ENCODE measurements at places on chromosomes 13 and 19. TPM values are rescaled to one million over a fixed set of nuclear protein-coding genes. Genes with fewer than 3 reads are reported as not detected.

The TPRX1 gene
- polyA plus RNA-seq, result not detected

The CASP14 gene
- polyA plus RNA-seq, result not detected

The ZFP28 gene
- 16.9 TPM for polyA plus RNA-seq

The SERP2 gene
- polyA plus RNA-seq, result 9.6 TPM

The C1QTNF9 gene
- polyA plus RNA-seq, result 0.30 TPM

The RASIP1 gene
- polyA plus RNA-seq, result 15.7 TPM

The MYADM gene
- 62.7 TPM for polyA plus RNA-seq

The TPTE2 gene
- 0.34 TPM for polyA plus RNA-seq

The GAPDHS gene
- polyA plus RNA-seq, result not detected

GRCh38 chr19:41031916-41032315 is 40.8 kb downstream of the CYP2B6 start:
- no peak for DNase-seq

GRCh38 chr19:42074513-42075363 is 1.2 kb upstream of the ZNF574 start:
- DNase-seq, result no peak

- no peak for DNase-seq
Measured at GRCh38 chr19:53866865-53867224, 838 bp upstream of the MYADM start.

DNA sequence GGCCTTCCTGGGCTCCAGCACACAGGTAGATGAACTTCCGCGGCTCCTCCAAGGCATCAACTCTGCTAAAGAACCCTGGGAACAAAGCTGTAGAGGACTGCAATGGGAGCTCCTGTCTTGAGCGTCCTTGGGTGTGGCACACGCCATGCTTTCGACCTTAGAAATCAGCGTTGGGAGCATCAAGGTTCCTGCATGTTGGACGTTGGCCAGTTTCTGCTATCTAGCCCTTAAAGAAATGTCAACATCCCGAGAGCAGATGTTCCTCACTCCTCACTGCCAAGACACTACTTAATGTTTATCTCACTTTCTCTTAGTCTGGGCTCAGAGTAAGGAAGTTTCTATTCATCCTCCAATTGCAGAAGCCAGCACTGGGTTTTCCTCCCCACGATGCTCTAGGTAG is 70.6 kb upstream of the MEDAG start:
- DNase-seq, result no peak

GRCh38 chr19:501646-502045 is 5.4 kb downstream of the MADCAM1 start:
- no peak for DNase-seq

DNA sequence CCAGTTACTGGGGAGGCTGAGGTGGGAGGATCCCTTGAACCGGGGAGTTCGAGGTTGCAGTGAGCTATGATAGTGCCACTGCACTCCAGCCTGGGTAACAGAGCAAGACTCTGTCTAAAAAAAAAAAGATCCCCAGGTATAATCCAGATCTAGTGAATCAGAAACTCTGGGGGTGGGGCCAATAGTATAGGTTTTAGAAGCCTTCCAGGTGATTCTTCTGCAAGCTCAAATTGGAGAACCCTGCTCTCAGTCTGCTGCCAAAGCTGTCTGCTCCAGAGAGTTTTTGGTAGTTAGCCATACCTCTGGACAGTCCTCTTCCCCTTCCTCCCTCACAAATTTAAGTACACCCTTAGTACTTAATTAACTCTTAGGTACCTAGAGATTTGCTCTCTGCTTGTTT is 28.0 kb downstream of the SERP2 start:
- DNase-seq, result no peak

DNA sequence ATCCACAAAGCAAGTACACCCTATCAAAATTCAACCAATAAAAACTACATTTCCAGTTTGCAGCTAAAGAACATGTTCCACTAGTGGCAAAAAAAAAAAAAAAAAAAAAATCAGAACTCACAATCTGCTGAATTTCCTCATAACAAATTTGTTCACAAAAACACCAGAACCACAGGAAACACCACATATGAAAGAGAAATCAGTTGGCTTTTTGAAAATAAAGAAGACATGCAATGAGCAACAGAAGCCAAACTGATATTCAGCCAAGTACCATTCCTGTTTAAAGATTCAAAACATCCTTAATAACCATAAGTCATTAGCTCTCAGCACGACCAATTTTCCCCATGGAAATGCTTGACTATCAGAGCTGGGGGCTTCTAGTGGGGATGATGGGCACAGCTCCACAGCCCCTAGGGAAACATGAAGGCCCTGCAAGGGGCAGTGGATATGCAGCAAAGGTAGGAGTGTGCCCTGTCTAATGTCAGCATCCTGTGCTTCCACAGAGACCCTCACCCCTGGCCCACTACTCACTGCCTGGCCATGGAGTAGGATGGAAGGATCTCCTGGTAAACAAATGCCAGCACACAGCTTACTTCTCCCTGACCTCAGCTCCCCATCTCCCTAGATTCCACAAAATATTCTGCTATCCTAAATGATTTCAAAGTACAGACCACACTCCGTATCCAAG is 74.0 kb upstream of the DOCK9 start:
- no peak for DNase-seq

- no peak for DNase-seq
Measured at GRCh38 chr19:17078036-17078919, 2.7 kb downstream of the MYO9B start.
